ENCODE measurements at places on chromosomes 5 and 9. TPM values are rescaled to one million over a fixed set of nuclear protein-coding genes. Genes with fewer than 3 reads are reported as not detected.

The OLFML2A gene
- 44.7 TPM for total RNA-seq

DNA sequence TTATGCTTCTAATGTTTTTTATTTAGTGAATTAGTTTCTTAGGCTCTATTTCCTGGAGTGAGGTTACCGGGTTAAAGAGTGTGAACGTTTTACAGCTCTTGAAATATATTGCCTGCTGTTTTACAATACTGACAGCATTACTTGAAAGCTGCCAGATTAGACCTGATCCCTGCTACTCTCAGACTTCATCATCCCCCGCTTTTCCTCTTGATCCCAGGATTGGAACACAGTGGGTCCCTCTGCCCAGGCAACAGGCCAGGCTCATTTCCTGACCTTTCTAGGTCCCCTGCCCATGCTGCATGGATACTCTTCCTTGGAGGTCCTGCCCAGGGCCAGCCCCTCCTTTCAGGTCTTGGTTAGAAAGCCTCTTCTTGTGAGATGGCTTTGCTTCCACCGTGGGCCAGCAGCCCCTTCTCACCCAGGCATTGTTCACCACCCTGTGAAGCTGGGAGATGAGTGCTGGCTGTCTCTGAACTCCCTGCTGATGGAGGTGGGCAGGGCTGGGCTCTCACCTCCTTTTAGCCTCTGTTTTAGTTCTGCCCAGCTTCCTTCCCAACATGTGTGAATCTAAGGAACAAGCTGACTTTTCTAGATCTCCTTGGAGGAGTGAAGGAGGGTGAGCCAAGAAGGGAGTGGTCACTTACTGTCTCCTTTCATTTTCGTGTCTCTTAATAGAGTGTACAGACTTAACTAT is 15.5 kb upstream of the FAM120AOS start:
- DNase-seq: no peak

- no peak for DNase-seq
Observed at GRCh38 chr5:56003179-56003578, 8.4 kb upstream of the IL6ST start.

The SUSD3 gene
- total RNA-seq: 4.2 TPM

Data from tibial nerve (tissue), 4 donors.